ENCODE measurements at places on chromosomes 1 and 21. TPM values are rescaled to one million over a fixed set of nuclear protein-coding genes. Genes with fewer than 3 reads are reported as not detected.

Gene HUNK
- not detected for total RNA-seq

Gene DYRK1A
- total RNA-seq: 49.3 TPM

Gene FLG2
- not detected for total RNA-seq

Gene SERTAD4
- 0.07 TPM for total RNA-seq

Gene MATN1
- total RNA-seq: 0.12 TPM

Gene SELE
- not detected for total RNA-seq

Gene PLPPR5
- total RNA-seq: not detected

Gene NUDT4B
- 0.74 TPM for total RNA-seq

DNA sequence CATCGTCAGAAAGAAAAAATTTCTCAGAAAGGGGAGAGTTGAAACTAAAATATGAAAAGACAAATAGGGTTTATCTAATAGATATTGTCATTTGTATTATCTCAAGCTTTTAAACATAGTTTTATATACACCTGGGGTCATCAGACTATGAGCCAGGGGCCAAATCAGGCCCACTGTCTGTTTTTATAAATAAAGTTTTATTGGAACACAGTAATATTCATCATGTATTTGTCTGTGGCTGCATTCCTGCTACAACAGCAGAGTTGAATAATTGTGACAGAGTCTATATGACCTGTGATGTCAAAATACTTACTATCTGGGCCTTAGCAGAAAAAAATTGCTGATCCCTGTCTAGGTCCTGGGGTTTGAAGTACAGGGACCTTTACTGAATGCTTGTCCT, 120.5 kb upstream of the RUNX1 start:
- no peak overlapping the region for H3K27ac ChIP-seq
- no peak overlapping the region for H3K4me3 ChIP-seq
- no peaks in the 10 kb centered on the region for H3K27me3 ChIP-seq
- no peaks in the 10 kb centered on the region for H3K36me3 ChIP-seq

DNA sequence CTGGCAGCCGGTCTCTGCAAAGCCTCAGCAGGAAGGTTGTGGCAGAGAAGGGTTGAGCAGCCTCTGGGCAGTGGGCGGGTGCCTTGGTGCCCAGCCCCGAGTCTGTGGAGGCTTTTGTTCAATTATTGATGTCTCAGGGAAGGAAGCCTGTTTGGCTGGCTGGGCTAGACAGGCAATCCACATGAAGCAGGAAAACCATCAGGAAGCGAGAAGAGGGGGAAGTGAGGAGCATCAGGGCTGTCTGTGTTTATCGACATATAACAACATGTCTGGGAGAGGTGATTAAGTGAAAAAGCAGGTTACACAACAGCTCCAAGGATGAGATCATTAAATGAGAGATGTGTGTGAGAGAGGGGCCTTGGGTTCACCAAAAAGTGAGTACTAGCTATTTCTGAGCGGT, 105.4 kb downstream of the UBE2U start:
- no peaks in the 10 kb centered on the region for H3K4me1 ChIP-seq
- H3K27ac ChIP-seq: no peak overlapping the region
- no peak overlapping the region for H3K4me3 ChIP-seq

GRCh38 chr1:34759503-34760357, at the start of gene GJB4:
Gene GJB4, plus strand, starts transcription at chr1:34759740. Its CDS starts 1,515 bp downstream, at chr1:34761255.
- peak within 1 kb of the TSS; percentile 2 for H3K27ac ChIP-seq
- H3K36me3 ChIP-seq: no peaks in the 10 kb centered on the region
- H3K4me1 ChIP-seq: peaks cover 70% of the 10 kb centered on the region
- no peak for DNase-seq

GRCh38 chr1:209219791-209220524, 363.6 kb upstream of the CAMK1G start:
- H3K4me3 ChIP-seq: no peak overlapping the region
- no peaks in the 10 kb centered on the region for H3K36me3 ChIP-seq
- peaks cover 7% of the 10 kb centered on the region for H3K27me3 ChIP-seq

GRCh38 chr1:217089361-217090014, 366.3 kb upstream of the ESRRG start:
- no peaks in the 10 kb centered on the region for H3K27me3 ChIP-seq
- no peak for DNase-seq
- no peaks in the 10 kb centered on the region for H3K4me1 ChIP-seq
- no peak overlapping the region for H3K27ac ChIP-seq
- H3K4me3 ChIP-seq: no peak overlapping the region

- H3K27ac ChIP-seq: no peak overlapping the region
- DNase-seq: no peak
- no peak overlapping the region for H3K4me3 ChIP-seq
- H3K36me3 ChIP-seq: no peaks in the 10 kb centered on the region
- no peaks in the 10 kb centered on the region for H3K27me3 ChIP-seq
- H3K4me1 ChIP-seq: no peaks in the 10 kb centered on the region
Measured at GRCh38 chr1:157658571-157658970, 42.0 kb downstream of the FCRL3 start.

DNA sequence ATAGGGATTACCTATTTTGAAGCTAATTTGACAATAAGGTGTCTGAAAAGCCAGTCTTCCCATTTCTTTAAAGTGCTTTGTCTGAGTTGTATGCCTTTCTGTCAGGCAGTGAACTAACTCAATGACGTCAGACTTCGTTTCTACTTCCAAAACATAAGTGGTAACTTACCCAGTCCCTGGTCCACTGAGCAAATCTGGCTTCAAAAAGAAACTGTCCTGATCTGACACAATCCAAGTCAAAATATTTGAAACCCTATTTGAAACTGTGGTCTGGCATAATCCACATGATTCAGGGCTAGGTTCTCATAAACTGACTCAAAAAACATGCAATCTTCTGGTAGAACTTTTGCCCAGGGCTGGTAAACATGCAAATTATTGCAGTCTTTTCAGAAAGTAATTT, 34.0 kb downstream of the DIRAS3 start:
- no peaks in the 10 kb centered on the region for H3K27me3 ChIP-seq
- no peak for DNase-seq
- no peaks in the 10 kb centered on the region for H3K36me3 ChIP-seq
- no peak overlapping the region for H3K4me3 ChIP-seq
- no peaks in the 10 kb centered on the region for H3K4me1 ChIP-seq

- H3K4me3 ChIP-seq: no peak overlapping the region
- DNase-seq: no peak
- no peak overlapping the region for H3K27ac ChIP-seq
Measured at GRCh38 chr1:183094351-183094750, 71.1 kb downstream of the LAMC1 start.

DNA sequence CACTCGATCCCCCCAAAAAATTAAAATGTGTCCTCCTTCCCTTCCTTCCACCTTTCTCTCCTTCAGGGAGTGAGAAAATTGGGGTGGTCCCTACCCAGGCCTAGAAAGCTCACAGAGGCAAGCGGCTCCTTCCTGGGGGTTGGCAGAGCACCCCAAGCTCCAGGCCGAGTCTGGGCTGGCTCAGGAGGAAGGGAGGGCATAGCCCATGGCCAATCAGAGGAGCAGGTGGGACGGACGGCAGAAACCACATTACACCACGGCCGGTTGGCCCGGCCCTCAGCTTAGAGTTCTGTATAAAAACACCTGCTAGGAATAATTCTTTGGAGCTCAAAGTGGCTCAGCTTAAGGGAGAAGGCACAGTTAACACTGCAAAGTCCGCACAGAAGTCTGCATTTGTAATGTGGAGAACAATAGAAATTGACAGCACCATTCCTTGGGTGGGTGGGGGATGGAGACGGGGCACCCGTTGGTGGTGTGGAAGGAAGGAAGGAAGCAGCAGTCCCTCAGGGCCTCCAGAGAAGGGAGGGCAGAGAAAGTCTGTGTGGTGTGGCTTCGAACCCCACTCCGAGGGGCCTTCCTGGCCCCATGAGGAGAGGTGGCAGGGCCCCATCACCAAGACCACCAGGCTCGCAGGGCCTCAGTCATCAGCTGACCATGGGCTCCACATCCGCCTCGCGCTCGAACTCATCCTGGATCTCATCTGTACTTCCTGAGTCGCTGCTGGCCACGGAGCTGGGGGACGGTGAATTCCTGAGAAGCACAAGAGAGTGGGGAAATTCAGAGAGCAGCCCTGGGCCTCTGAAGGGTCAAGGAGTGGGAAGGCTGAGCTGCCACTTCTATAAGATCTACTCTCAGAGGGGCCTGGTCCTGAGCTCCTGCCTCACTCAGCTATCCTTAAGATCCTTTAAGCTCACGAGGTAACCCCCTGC, 5.8 kb upstream of the ALDH4A1 start:
- H3K36me3 ChIP-seq: peaks cover 6% of the 10 kb centered on the region
- H3K4me1 ChIP-seq: peaks cover 4% of the 10 kb centered on the region
- no peak overlapping the region for H3K27ac ChIP-seq
- no peak for DNase-seq

- peaks cover 27% of the 10 kb centered on the region for H3K27me3 ChIP-seq
- DNase-seq: no peak
- no peak overlapping the region for H3K4me3 ChIP-seq
- H3K4me1 ChIP-seq: no peaks in the 10 kb centered on the region
- H3K27ac ChIP-seq: no peak overlapping the region
Measured at GRCh38 chr21:41307219-41307618, 9.4 kb upstream of the FAM3B start.

DNA sequence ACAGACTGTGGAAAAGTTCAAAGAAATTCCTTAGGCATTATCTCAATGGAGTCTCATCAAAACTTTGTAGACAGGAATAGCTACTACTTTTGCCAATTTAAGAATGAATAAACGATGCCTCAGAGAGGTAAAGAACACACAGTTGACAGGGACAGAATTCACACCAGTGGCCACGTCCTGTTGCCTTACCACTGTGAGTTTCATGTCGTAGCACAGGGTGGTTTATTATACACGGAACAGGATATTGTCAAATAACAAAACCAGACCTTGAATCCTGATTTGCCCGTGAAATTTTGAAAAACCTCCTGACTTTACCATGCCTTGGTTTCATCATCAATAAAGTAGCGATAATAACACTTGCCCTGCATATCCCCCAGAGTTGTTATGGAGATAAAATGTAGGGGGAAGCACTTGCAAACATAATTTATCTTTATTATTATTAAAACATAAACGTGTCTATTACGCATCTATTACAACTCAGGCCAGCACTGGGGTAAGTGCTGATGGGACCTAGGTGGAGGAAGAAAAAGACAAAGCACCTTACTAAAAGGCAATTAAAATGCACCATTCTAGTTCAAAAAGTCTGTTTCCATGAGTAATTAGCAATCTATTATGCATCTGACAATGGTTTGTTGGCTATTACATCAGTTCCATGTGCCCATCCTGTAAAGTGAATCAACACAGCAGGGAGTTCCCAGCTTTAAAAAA, 408.1 kb upstream of the RUNX1 start:
- no peak overlapping the region for H3K27ac ChIP-seq
- no peaks in the 10 kb centered on the region for H3K36me3 ChIP-seq
- DNase-seq: no peak
- no peaks in the 10 kb centered on the region for H3K4me1 ChIP-seq
- H3K4me3 ChIP-seq: no peak overlapping the region
- H3K27me3 ChIP-seq: no peaks in the 10 kb centered on the region

- no peak overlapping the region for H3K4me3 ChIP-seq
- no peaks in the 10 kb centered on the region for H3K36me3 ChIP-seq
- no peaks in the 10 kb centered on the region for H3K27me3 ChIP-seq
- H3K4me1 ChIP-seq: no peaks in the 10 kb centered on the region
- H3K27ac ChIP-seq: no peak overlapping the region
- DNase-seq: no peak
Measured at GRCh38 chr21:23837564-23837963, 1769.7 kb downstream of the MRPL39 start.

- no peak overlapping the region for H3K4me3 ChIP-seq
- no peak overlapping the region for H3K27ac ChIP-seq
- no peaks in the 10 kb centered on the region for H3K4me1 ChIP-seq
Measured at GRCh38 chr1:57854436-57854835, 430.6 kb upstream of the DAB1 start.

GRCh38 chr21:46215436-46216131, 13.0 kb downstream of the LSS start:
- no peak overlapping the region for H3K27ac ChIP-seq
- no peak for DNase-seq
- no peak overlapping the region for H3K4me3 ChIP-seq
- H3K4me1 ChIP-seq: no peaks in the 10 kb centered on the region
- no peaks in the 10 kb centered on the region for H3K27me3 ChIP-seq

- no peak overlapping the region for H3K4me3 ChIP-seq
- no peaks in the 10 kb centered on the region for H3K36me3 ChIP-seq
- no peak overlapping the region for H3K27ac ChIP-seq
- DNase-seq: no peak
Measured at GRCh38 chr1:184803180-184803492, 48.5 kb upstream of the EDEM3 start.

DNA sequence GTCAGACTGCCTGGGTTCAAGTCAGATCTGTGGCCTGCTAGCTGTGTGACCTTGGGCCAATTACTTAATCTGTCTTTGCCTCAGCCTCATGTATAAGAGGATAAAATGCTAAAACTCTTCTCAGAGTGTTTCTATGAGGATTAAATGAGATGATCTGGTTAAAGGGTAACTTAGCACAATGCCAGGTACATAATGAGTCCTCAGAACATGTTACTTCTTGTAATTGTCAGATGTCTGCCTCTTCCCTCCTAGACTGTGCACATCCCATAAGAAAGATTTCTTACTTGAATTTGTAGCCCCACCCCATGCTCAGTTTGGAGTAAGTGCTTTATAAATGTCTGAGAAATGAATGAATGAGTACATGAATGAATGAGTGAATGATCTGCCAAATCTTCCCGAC, 34.6 kb upstream of the HIVEP3 start:
- no peak for DNase-seq
- H3K27ac ChIP-seq: peak overlapping the region; percentile 93
- H3K4me3 ChIP-seq: no peak overlapping the region
- H3K36me3 ChIP-seq: no peaks in the 10 kb centered on the region
- peaks cover 50% of the 10 kb centered on the region for H3K4me1 ChIP-seq

DNA sequence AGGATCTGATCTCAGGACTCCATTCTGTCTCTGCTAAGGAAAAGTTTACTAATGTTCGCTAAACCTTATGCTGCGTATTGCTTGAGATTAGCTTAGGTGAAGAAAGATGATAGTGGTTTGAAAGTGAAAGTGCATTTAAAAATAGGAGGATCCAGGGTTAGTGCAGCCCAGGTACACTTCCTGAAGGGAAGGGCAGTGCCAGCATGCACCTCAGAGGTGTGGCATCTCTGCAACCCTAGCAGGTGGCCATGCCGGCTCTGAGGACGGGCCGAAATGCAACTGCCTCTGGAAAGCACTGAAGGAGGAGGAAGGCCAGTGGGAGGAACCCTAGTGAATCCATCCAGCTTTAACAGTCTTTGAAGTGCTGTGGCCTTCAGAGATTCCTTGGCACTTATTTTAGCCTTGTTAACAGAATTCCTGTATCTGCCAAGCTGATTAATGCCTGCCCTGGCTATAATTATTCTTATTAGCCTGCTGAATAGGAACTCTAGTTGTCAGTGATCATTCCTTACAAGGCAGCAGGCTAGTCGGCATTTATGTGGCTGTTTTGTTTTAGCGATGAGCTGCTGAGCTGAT, 5.5 kb downstream of the PTGFRN start:
- H3K36me3 ChIP-seq: no peaks in the 10 kb centered on the region
- H3K4me3 ChIP-seq: no peak overlapping the region
- DNase-seq: no peak
- H3K27ac ChIP-seq: no peak overlapping the region
- H3K27me3 ChIP-seq: no peaks in the 10 kb centered on the region
- peaks cover 27% of the 10 kb centered on the region for H3K4me1 ChIP-seq

All from HCT116 (cell line).